ENCODE measurements at places on chromosomes 1 and 21.
A peak's percentile ranks its signal among the peaks of the same experiment; 100 is the strongest.

DNA sequence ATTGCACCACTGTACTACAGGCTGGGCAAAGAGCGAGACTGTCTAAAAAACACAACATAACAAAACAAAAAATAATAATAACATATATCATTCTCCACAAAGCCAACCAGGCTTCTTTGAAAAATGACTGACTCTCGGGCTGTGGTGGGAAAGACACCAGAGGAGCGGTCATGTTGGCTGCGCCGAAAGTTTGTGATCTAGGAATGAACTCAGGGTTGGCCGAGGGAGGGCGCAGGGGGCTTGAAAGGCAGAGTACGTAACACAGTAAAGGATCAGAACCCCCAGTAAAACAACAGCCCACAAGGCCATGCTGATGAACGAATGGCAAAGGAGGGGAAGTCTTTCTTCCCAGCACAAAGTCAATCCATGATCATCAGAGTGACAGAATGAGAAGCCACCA is 4.7 kb downstream of the SLC35E2B start:
- DNase-seq: no peak

GRCh38 chr1:41474490-41475271 is 9.8 kb downstream of the EDN2 start:
- DNase-seq: no peak

DNA sequence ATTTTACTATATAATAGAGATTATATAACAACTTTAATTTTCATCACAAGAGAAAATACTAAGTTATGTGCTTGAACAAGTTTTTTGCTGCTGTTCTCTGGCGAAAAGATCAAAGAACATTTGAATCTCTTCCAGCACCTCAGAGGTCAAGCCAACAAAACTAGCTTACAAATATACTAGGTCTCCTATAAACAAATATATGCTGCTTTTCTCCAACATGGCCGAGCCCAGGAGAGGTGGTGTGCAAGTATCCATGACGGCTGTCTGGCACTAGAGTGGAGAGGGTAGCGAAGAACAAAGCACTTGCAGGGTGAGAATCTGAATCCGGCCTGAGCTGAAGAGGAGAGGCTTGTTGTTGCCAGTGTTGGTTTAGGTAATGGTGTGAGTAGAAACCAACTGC is 7.5 kb upstream of the FMO3 start:
- no peak for DNase-seq

GRCh38 chr1:13728091-13728715 is 28.2 kb downstream of the PRDM2 start:
- DNase-seq: no peak

DNA sequence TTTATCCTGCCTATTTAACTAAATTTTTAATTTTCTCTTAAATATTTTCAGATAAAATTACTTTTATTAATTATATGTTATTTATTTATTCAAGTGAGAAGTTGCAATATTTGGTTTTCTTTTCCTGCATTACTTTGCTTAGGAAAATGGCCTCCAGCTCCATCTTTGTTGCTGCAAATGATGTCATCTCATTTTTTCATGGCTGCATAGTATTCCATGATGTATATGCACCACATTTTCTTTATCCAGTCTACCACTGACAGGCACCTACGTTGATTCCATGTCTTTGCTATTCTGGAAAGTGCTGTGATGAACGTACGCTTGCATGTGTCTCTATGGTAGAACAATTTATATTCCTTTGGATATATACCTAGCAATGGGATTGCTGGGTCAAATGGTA is 186.9 kb upstream of the LYPLAL1 start:
- no peak for DNase-seq

GRCh38 chr1:61269602-61270001 is 187.2 kb downstream of the NFIA start:
- DNase-seq: no peak

DNA sequence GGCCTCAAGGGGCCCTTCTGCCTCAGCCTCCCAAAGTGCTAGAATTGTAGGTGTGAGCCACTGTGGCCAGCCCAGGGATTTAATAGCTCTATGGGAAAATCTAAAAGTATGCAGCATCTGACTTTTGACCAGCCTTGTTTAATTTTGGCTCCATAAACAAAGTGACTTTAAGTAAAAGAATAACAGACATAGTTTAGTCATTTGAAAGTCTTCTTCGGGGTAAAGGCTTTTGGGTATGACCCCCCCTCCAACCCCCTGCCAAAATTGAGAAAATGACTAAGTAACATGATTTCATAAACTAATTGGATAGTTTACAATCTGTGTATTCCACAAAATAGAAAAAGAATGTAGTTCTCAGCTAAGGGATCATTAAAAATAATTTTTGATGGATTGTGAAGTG is 17.0 kb downstream of the GPBP1L1 start:
- DNase-seq: no peak

DNA sequence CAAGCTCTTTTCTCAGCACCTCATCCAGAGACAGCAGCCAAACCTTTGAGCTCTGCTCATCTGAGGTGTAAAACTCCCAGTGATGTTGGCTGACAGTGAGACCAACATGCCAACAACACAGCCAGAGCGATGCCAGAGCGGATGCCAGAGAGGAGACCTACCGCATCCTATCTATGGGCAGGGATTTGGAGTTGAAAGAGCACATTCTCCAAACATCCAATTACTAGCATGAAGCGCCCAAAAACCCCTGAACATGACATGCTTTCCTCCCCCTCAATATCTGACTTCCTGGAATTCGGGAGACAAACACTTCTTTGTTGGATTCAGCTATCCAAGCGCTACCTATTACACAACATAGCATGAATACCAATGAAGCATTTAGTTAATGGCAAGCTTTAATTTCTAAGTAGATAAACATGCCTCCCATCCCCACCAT is 23.1 kb upstream of the PAXBP1 start:
- no peak for DNase-seq

GRCh38 chr1:8545078-8545477 is 227.2 kb downstream of the SLC45A1 start:
- no peak for DNase-seq

GRCh38 chr21:24658026-24658425 is 949.3 kb downstream of the MRPL39 start:
- no peak for DNase-seq

DNA sequence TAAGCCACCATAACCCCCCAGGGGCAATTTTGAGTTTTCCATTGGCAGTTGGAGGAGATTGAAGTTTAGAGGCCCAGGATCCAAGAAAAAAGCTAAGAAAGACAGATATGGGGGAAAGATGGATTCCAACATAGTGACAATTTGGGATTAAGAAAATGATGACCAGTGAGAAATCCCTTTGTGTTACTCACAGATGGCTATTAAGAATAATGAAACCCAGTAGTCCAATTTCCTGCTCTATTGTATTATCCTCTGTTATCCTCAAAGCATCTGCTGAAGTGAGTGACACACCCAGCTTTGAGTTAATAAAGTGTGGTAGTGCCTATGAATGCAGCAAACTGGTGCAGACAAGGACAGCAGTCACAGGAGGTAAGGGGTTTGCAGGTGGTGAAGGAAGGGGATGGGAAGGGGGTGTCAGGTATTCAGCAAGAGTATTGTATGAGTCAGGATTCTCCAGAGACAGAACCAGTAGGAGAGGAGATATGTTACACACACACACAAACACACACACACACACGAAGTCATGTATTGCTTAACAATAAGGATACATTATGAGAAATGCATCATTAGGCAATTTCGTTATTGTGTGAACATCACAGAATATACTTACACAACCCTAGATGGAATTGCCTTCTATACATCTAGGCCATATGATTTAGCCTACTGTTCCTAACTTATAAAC is 112.4 kb upstream of the VANGL1 start:
- no peak for DNase-seq

DNA sequence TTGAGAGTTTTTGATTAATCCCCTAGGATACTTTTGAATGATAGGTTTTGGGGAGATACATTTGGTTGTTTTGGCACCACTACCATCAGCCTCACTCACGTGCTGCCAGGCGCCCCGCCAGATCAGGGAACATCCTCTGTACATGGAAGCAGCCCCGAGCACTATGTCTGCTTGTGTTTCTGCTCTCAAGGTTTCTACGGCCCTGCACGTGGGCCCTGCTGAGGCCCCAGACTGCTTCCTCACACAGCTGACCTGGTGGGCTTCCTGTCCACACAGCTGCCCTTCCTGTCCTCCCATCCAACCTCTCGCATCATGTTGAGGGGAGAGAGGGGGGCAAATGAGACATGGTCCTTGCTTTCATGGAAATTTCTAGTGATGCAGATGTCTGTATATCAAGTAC is 20.0 kb downstream of the ADARB1 start:
- DNase-seq: no peak

GRCh38 chr1:162030759-162031280 is 7.2 kb upstream of the OLFML2B start:
- DNase-seq: no peak

DNA sequence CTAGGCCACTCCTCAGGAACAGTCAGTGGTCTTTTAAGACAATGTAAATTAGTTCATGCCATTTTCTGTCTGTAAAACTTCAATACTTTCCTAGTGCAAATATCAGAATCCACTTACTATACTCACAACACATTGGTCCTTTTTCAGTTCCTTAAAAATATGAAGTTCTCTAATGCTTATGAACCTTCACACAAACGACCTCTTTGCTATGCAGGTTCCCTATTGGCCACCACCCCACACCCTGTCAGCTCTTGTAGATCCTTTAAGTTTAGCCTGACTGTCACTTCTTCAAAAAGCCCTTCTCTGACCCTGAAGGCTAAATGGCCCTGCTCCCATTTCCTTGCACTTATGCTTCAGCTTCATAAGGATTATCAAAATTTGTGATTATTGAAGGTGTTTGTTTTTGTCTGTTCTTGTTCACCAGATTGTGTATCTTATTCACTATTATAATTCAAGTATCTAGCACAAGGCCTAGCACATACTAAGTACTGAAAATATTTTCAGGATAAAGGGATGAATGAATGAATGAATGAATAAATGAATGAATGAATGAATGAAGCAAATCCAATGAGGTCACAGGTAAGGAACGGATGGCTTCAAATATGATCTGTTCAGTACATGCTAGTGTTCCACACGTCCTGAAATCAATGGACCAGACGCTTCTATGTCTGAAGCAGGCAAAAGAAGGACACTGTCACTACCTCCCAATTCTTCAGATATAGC is 373.9 kb downstream of the VAV3 start:
- DNase-seq: peak; percentile 2

DNA sequence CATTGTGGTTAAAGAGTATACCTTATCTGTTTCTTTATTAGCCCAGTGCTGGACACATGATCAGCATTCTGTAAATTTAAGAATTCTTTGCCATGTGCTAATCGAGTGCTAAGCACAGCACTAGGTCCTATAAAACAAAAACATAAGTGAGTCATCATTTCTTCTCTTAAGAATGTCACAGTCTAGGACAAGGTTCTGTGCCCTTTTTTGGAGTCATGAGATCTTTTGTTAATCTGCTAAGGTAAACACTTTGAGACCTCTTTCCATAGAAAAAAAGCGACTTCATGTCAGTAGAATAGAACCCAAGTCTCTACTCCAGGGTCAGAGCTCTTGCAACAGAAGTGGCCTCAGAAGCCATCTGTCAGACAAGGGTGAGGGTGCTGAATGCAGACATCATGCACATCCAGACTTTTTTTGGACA is 70.0 kb upstream of the NFIA start:
- DNase-seq: no peak

- no peak for DNase-seq
Measured at GRCh38 chr1:50251702-50252101, 143.0 kb downstream of the ELAVL4 start.

DNA sequence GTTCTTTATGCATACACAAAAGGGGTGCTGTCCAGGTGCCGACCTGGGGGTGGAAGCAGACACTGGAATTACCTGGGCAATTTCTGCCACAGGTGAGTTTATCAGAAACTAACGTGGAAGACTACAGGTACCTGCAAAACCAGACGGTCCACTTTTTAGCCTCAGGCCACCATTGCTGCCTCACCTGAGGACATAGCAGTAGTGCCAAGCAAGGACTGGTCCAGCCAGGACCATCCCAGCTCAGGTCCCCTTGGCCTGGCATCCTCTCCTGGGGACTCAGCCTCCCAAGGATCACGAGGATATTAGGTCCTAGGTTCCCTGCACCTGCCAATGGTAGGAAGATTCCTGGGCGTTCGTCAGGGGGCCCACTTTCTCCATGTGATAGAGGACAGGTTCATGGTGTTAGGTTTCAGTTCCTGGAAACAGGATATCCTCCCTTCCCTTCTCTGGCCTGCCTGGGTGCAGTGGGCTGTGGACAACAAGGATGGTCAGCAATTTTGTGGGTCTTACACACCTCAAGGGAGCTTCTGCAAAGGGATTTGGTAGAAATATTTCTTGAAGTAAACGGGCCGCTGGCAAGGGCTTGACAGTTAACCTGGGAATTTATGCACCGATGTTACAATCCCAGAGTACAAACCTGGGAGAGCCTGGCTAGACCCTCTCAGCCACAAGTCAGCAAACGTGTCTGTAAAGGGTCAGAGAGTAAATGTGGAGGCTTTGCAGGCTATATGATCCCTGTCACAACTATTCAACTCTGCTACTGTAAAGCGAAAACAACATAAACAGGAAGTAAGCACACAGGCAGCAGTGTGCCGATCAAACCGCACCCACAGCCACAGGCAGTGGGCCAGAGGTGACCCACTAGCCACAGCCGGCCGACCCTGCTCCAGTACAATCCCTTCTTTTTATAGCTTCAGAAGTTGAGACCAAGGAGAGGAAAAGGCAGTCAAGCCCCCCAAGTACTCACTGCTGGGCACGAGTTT is 71.4 kb upstream of the RAB4A start:
- peak; percentile 39 for DNase-seq

DNA sequence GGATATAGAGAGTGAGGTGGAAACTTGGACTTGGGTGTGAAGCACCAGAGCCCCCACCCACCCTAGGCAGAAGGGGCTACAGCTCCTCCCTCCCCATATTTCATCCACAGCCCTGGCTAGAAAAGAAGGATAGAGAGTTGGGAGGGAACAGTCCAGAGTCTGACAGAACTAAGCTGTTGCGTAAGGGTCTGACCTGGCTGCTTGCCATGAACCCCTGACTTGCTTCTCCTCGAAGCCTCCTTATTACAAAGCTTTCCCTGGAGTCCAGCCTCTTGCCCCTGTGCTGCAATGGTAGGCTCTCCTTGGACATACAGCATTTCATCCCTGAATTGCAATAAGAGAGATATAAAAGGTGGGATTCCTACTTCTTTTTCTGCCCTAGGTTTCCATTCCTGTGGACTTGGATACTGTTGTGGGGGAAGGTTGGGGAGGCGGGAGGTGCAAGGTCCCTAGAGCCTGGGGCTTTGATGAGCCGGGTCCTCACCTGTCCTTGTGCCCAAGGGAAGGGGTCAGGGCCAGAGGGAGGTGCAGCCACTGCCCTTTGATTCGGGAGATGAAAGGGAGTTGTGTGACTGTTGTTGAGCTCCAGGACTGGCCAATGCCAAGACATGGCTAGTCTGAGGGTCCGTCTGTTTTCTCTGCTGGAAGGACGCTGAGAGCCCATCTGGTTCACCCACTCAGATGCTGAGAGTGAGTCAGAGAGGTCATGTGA is 2.7 kb downstream of the RHBG start:
- no peak for DNase-seq

Measured in CD4-positive, alpha-beta T cell treated with Interferon alpha-2 for 1 hour (primary cell).